ENCODE measurements at places on chromosomes 12 and 14.

DNA sequence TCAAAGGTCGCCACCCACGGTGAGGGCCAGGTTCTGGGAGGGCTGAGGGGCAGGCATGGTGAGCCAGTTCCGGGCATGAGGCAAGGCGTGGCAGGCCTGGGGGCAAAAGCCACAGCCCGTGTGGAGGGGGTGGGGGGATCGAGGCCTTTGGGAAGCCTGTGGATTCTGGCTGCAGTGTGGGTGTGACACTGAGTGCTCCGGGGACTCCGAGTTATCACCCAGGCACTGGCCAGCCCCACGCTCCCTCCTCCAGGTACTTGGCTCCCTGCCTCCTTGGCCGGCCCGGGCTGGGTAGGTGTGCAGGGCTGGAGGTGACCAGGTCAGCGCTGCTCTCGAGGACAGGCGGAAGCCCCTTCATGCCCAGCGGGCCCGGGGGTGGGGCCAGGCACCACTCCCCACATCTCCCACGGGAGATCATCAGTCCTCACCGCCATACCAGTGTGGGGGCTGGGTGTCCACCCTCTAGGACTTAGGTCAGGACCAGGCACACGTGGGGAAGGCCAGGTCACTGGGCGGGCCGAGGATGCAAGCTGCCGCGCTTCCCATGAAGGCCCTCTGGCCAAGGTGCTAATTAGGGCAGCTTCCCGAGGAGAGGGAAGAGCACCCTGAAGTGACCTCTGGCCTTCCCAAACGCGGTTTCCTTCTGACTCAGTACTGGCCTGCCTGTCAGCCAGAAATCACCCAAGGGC lies 34.1 kb upstream of the TDRD9 start:
- H3K4me3 ChIP-seq: no peak overlapping the region
- H3K27ac ChIP-seq: no peak overlapping the region
- no peaks in the 10 kb centered on the region for H3K4me1 ChIP-seq
- no peaks in the 10 kb centered on the region for H3K36me3 ChIP-seq
- no peaks in the 10 kb centered on the region for H3K27me3 ChIP-seq

GRCh38 chr14:54784657-54785056 lies 118.0 kb downstream of the GCH1 start:
- no peaks in the 10 kb centered on the region for H3K27me3 ChIP-seq
- H3K27ac ChIP-seq: no peak overlapping the region
- peak; percentile 33 for DNase-seq
- H3K4me1 ChIP-seq: peaks cover 26% of the 10 kb centered on the region

- no peak overlapping the region for H3K27ac ChIP-seq
- H3K27me3 ChIP-seq: no peaks in the 10 kb centered on the region
- no peaks in the 10 kb centered on the region for H3K36me3 ChIP-seq
- H3K4me1 ChIP-seq: peaks cover 27% of the 10 kb centered on the region
- no peak for DNase-seq
- no peak overlapping the region for H3K4me3 ChIP-seq
Observed at GRCh38 chr12:2299206-2299605, 246.4 kb downstream of the CACNA1C start.

DNA sequence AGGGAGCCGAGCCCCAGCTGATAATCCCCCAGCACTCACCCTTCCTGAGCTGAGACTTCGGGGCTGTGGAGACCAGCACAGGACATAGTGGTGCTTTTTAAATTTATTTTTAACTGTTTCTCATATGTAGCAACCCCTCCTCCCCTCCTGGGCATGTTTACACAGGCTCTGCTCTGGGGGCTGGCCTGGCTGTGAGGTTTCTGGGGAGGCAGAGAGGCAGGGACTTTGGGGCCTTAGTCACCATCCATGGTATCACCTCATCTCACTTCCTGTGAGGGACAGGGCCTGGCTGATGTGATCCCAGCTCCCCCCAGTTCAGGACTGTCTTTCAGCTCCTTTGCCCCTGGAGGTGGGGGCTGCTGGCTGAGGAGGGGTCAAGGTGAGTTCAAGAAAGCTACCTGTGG lies 20.4 kb downstream of the VASH1 start:
- no peak overlapping the region for H3K4me3 ChIP-seq
- peaks cover 20% of the 10 kb centered on the region for H3K36me3 ChIP-seq
- DNase-seq: no peak
- H3K4me1 ChIP-seq: peaks cover 44% of the 10 kb centered on the region

GRCh38 chr14:103118018-103118662 lies 5.1 kb upstream of the TNFAIP2 start:
- H3K27me3 ChIP-seq: no peaks in the 10 kb centered on the region
- H3K36me3 ChIP-seq: no peaks in the 10 kb centered on the region
- H3K4me3 ChIP-seq: no peak overlapping the region

DNA sequence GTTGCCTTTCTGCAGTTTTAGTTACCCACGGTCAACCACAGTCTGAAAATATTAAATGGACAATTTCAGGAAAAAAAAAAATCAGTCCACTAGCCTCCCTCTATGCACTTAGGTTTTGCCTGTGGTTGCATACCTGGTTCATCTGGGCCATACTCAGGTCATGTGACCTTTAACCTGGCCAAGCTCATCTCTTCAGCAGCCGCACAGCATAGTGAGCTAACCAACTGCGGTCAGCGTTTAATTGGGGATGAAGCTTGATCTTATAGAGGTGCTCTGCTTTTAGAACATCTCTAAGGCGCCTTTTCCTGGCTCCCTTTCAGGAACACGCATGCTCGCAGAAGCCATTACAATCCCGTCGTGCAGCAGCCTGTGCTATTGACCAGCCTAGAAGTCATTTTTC lies 177.2 kb upstream of the HMGA2 start:
- H3K27me3 ChIP-seq: no peaks in the 10 kb centered on the region
- no peak for DNase-seq
- no peaks in the 10 kb centered on the region for H3K36me3 ChIP-seq
- H3K27ac ChIP-seq: no peak overlapping the region

GRCh38 chr12:116210131-116210530 lies 67.4 kb downstream of the MED13L start:
- no peaks in the 10 kb centered on the region for H3K27me3 ChIP-seq
- H3K36me3 ChIP-seq: no peaks in the 10 kb centered on the region
- DNase-seq: no peak
- H3K4me3 ChIP-seq: no peak overlapping the region
- no peak overlapping the region for H3K27ac ChIP-seq
- peaks cover 9% of the 10 kb centered on the region for H3K4me1 ChIP-seq
